ENCODE measurements at places on chromosomes 7 and 10. TPM values are rescaled to one million over a fixed set of nuclear protein-coding genes. Genes with fewer than 3 reads are reported as not detected.
A peak's percentile ranks its signal among the peaks of the same experiment; 100 is the strongest.

GRCh38 chr7:159084069-159084801 is 60.4 kb downstream of the VIPR2 start:
- no peak overlapping the region for H3K27ac ChIP-seq
- H3K27me3 ChIP-seq = peaks cover 3% of the 10 kb centered on the region
- no peak overlapping the region for H3K4me3 ChIP-seq
- DNase-seq = peak; percentile 5
- no peaks in the 10 kb centered on the region for H3K4me1 ChIP-seq

GRCh38 chr7:112103246-112103645 is 103.0 kb downstream of the DOCK4 start:
- no peak for DNase-seq
- H3K27ac ChIP-seq = no peak overlapping the region
- H3K27me3 ChIP-seq = no peaks in the 10 kb centered on the region
- no peaks in the 10 kb centered on the region for H3K36me3 ChIP-seq
- H3K4me1 ChIP-seq = no peaks in the 10 kb centered on the region

DNA sequence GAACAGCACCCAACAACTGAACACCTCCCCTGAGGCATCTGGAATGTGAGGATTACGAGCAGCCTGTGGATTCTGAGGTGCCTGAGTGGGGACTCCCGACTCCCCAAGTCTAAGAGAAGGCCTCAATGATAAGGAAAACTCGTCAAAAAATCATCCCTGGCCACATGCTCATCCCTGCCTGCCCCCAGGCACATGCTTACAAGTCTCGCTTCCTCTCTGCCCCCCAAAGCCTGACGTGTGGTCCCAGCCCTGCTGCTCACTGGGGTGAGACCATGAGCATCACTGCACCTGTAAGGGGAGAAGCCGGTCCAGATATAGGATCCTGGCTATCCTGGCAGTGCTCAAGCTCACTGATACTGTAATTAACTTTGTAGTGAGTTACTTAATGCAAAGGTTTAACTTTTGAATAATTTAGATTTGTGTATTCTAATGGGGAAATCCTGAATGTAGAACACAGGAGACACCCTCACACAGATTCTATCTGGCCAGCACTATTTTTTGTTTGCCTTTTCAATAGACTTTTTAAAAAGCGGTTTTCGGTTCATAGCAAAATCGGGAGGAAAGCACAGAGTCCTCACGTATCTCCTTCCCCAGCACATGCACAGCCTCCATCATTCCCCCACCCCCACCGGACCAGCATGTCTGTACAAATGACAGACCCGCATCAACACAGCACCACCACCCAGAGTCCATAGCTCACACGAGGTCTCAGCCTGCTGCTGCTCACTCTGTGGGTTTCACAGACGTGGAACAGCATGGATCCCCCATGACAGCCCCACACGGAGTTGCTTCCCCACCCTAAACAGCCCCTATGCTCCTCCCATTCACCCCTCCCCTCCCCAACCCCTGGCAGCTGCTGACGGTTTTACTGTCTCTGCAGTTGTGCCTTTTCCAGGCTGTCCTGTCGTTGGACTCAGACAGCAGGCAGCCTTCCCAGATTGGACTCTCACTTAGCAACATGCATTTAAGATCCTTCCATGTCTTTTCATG is 167.9 kb downstream of the DIP2C start:
- no peak for DNase-seq
- no peak overlapping the region for H3K4me3 ChIP-seq
- H3K27ac ChIP-seq = peak overlapping the region; percentile 20
- no peaks in the 10 kb centered on the region for H3K36me3 ChIP-seq
- peaks cover 6% of the 10 kb centered on the region for H3K27me3 ChIP-seq
- no peaks in the 10 kb centered on the region for H3K4me1 ChIP-seq

DNA sequence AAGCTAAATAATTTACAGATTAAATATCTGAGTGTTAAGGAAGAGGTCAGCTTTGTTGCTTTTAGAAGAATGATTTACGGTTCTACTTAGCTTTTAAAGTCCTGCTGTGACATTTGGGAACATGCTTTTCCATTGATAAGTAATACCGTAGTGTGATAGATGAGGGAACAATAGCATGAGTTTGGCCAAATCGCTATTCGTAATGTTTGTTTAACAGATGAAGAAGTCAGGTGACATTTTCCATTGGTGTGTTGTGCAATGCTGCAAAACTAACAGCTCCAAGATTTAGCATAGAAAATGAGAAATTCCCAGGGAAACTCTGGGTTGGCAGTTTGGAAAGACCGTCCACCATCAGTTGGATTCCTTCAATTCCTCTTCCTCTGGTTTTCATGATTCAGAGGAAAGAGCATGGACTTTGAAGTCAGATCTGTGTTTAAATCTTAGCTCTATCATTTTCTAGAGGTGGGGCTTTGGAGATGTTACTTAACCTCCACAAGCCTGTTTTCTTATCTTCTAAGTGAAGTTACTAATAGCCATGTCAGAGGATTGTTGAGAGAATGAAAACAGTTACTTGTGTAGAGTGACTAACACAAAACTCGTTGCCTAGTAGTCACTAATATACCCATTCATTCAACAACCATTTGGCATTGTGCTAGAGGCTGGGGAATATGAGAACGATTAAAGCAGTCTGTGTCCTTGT is 140.4 kb upstream of the BMPER start:
- no peaks in the 10 kb centered on the region for H3K36me3 ChIP-seq
- H3K27ac ChIP-seq = no peak overlapping the region
- H3K27me3 ChIP-seq = no peaks in the 10 kb centered on the region
- no peak for DNase-seq
- no peak overlapping the region for H3K4me3 ChIP-seq

DNA sequence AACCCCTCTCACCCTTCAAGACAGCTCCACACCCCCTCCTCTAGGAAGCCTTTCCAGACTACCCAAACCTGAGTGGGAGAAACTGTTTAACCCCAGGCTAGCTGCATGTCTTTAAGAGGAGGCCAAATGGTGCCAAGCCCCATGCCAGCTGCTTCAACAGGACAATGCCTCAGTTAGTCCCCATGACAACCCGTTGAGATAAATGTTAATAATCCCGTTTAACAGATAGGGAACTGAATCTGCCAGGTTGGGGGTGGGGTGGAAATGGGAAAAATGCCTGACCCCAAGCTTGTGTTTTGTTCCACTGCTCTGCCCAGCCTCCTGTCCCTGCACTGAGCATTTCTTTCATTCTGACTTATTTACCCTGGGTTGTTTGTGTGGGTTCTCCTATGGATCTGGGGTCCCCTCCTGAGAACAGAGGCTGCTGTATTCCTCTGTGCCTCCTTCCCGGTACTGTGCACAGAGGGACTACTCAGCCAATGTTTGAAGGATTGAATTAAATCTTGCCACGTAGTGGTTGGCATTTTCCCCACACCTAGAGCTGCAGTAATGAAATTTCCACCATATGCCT is 452.6 kb upstream of the ZMIZ1 start:
- H3K4me1 ChIP-seq = no peaks in the 10 kb centered on the region
- DNase-seq = no peak
- H3K4me3 ChIP-seq = no peak overlapping the region
- no peak overlapping the region for H3K27ac ChIP-seq

- H3K4me1 ChIP-seq = no peaks in the 10 kb centered on the region
- no peaks in the 10 kb centered on the region for H3K27me3 ChIP-seq
- no peak for DNase-seq
- no peak overlapping the region for H3K27ac ChIP-seq
Observed at GRCh38 chr7:113561446-113561845, 357.4 kb downstream of the PPP1R3A start.

Gene ITIH5
- not detected for total RNA-seq

Gene PLCE1
- 0.02 TPM for total RNA-seq

Gene LIPN
- not detected for total RNA-seq

Gene MBLAC1
- total RNA-seq = 2.3 TPM

DNA sequence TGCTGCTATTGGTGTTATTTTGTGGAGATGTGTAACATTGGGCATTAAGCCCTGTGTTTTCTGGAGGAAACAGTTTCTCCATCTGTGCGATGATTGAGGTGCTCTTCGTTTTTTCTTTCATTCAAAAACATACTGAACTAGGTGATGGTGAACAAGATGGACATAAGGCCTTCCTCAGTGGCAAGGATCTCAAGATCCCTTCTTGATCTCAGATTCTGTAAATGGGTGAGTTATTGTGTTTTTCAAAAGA is 759 bp upstream of the ELAPOR2 start:
- peak overlapping the region; percentile 76 for H3K4me3 ChIP-seq
- H3K4me1 ChIP-seq = peaks cover 11% of the 10 kb centered on the region
- DNase-seq = no peak
- H3K27ac ChIP-seq = no peak overlapping the region
- no peaks in the 10 kb centered on the region for H3K36me3 ChIP-seq
- H3K27me3 ChIP-seq = peaks cover 7% of the 10 kb centered on the region

Gene AKR1C1
- 0.12 TPM for total RNA-seq

DNA sequence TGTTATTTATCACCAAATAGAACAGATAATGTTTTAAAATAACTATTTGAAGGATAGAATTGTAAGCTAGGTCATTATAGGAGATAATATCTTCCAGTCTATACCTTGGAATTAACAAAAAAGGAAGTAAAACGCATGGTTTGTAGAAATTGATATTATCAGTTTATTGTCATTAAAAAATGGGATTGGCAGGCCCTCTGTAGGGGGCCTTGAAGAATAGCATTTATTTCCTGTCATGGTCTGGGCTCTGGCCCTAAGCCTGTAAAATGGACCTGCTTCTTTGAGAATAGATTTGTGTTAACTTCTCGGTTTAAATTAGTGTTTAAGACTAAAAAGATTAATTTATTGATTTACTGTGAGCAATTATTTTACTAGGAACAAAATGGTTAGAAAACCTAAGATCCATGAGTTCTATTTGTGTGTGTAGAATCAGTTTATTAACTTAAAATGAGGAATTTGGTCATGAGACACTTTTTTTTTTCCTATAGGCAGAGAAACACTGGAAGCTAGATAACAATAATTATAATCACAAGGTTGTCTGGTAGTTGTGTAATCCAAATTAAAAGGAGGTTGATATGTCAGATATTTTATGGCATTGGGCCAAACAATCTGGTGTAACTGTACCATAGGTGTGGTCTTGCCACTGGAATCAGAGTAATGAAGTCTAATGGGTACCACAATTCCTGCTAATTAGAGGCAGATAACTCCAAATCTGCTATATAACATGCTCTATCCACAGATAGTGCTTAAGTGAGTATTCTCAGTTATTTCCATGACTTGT is 197.4 kb upstream of the FOXP2 start:
- H3K4me1 ChIP-seq = no peaks in the 10 kb centered on the region
- no peaks in the 10 kb centered on the region for H3K36me3 ChIP-seq
- DNase-seq = no peak
- no peak overlapping the region for H3K27ac ChIP-seq

DNA sequence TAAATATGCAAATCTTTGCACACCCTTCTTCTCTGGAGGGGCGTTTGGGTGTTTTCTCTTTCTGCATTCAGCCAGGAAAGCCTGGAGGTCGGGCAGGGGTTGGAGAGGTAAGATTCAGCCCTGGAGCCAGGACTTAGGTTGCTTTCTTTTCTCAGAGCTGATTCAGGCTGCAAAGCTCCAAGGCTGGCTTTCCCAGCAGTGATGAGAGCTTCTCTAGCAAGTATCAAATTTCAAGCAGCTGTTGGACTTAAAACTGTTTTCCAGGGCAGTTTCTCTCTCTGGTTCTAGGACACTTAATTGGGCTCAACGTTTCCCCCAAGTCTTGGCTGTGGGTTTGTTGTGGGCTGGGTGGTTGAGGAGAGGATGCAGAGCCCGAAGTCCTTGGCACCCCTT is 608 bp downstream of the AKR1B10 start:
- H3K4me1 ChIP-seq = no peaks in the 10 kb centered on the region
- DNase-seq = no peak
- no peak overlapping the region for H3K4me3 ChIP-seq
- no peak overlapping the region for H3K27ac ChIP-seq
- no peaks in the 10 kb centered on the region for H3K36me3 ChIP-seq
- H3K27me3 ChIP-seq = peaks cover 4% of the 10 kb centered on the region

- DNase-seq = no peak
- no peaks in the 10 kb centered on the region for H3K36me3 ChIP-seq
- peaks cover 65% of the 10 kb centered on the region for H3K27me3 ChIP-seq
- H3K4me1 ChIP-seq = peaks cover 10% of the 10 kb centered on the region
Observed at GRCh38 chr10:71213761-71214440, 1.5 kb downstream of the UNC5B start.

GRCh38 chr10:68625316-68625921 is 65.3 kb downstream of the TET1 start:
- no peak overlapping the region for H3K27ac ChIP-seq
- H3K4me3 ChIP-seq = no peak overlapping the region
- no peaks in the 10 kb centered on the region for H3K36me3 ChIP-seq
- H3K4me1 ChIP-seq = peaks cover 24% of the 10 kb centered on the region

GRCh38 chr7:49488573-49488972 is 284.9 kb upstream of the VWC2 start:
- H3K4me1 ChIP-seq = no peaks in the 10 kb centered on the region
- no peaks in the 10 kb centered on the region for H3K36me3 ChIP-seq
- no peaks in the 10 kb centered on the region for H3K27me3 ChIP-seq
- no peak overlapping the region for H3K27ac ChIP-seq

- peaks cover 34% of the 10 kb centered on the region for H3K4me1 ChIP-seq
- no peak for DNase-seq
- peak overlapping the region; percentile 24 for H3K4me3 ChIP-seq
Observed at GRCh38 chr10:13340068-13340467, 8.0 kb downstream of the SEPHS1 start.

- no peaks in the 10 kb centered on the region for H3K4me1 ChIP-seq
- no peak overlapping the region for H3K4me3 ChIP-seq
- no peaks in the 10 kb centered on the region for H3K36me3 ChIP-seq
- no peaks in the 10 kb centered on the region for H3K27me3 ChIP-seq
- DNase-seq = no peak
Observed at GRCh38 chr7:52958621-52959140, 76.8 kb upstream of the POM121L12 start.

- DNase-seq = no peak
- no peaks in the 10 kb centered on the region for H3K27me3 ChIP-seq
- H3K27ac ChIP-seq = no peak overlapping the region
- peak overlapping the region; percentile 61 for H3K4me3 ChIP-seq
- peaks cover 17% of the 10 kb centered on the region for H3K4me1 ChIP-seq
- H3K36me3 ChIP-seq = no peaks in the 10 kb centered on the region
Observed at GRCh38 chr10:7471720-7472367, 61.0 kb upstream of the SFMBT2 start.

DNA sequence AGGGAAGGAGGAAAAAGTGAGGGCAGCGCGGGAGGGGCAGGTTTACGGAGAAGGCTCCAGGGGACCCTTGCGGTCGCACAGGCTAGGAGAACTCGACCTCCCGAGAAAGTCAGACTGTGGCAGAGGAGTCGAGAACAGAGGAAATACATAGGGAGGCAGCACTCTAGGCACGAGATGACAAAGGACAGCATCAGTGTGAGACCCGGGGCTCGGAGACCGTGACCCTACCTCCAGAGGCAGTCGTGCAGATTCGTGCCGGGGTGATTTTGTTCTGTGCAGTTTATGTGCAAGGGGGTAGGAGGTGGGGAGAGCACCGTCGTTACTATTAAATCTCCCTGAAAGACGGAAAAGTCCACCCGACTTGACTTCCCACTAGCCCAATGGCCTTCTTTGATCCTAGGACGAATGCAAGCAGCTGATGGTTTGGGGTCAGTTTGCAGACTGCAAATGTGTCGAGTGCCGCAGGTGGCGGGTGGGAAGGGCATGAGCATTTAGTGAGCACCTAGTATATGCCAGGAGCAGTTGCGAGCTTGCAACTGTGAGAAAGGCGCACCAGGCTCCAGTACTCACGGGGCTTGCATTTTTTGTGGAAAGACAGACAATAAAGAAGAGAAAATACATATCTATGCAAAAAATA is 674 bp upstream of the OSBPL3 start:
- peak overlapping the region; percentile 92 for H3K27ac ChIP-seq
- DNase-seq = peak; percentile 68
- H3K4me3 ChIP-seq = peak overlapping the region; percentile 93

- H3K36me3 ChIP-seq = no peaks in the 10 kb centered on the region
- no peaks in the 10 kb centered on the region for H3K4me1 ChIP-seq
- H3K27ac ChIP-seq = no peak overlapping the region
- DNase-seq = no peak
- no peak overlapping the region for H3K4me3 ChIP-seq
- H3K27me3 ChIP-seq = no peaks in the 10 kb centered on the region
Observed at GRCh38 chr7:146773506-146773905, 656.9 kb downstream of the CNTNAP2 start.

Gene SSC4D
- 0.81 TPM for total RNA-seq
